ENCODE measurements at places on chromosomes 11 and 22.

DNA sequence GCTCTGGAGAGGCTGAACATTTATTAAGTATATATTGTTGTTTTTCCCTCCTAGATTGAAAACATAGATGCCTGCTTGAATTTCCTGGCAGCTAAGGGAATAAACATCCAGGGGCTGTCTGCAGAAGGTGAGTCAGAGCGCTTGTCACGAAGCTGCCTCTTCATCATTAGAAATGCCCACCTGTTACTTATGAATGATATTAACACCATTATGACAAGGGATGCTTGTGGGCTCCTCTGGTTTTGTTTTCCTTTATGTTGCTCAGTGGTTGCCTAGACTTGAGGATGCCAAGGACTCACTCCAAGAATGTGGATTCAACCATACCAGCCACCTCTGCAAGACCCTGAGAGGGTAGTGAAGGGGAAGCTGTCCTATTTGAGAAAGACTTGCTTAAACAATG lies 156.2 kb downstream of the NAV2 start:
- DNase-seq: no peak

- DNase-seq: no peak
Measured at GRCh38 chr11:38680746-38681145, 2082.7 kb upstream of the RAG2 start.

DNA sequence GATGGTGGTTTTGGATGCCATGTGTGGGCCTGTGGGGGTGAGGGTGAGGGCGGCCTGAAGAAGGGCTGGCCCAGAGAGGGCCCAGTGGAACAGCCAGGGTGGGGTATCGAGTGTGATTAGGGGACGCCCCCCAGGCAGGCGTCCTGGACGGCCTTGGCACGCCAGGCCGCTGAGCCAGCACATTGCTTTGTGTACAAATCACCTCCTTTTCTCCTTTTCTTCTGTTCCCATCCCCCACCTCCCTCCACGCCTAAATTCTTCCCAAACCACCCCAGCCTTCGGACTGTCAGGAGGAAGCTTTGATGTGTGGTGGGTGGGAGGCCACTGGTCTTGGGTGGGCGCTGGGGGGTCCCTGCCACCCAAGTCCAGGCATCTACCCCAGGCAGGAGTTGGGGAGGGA lies 7.8 kb upstream of the CD248 start:
- no peak for DNase-seq

DNA sequence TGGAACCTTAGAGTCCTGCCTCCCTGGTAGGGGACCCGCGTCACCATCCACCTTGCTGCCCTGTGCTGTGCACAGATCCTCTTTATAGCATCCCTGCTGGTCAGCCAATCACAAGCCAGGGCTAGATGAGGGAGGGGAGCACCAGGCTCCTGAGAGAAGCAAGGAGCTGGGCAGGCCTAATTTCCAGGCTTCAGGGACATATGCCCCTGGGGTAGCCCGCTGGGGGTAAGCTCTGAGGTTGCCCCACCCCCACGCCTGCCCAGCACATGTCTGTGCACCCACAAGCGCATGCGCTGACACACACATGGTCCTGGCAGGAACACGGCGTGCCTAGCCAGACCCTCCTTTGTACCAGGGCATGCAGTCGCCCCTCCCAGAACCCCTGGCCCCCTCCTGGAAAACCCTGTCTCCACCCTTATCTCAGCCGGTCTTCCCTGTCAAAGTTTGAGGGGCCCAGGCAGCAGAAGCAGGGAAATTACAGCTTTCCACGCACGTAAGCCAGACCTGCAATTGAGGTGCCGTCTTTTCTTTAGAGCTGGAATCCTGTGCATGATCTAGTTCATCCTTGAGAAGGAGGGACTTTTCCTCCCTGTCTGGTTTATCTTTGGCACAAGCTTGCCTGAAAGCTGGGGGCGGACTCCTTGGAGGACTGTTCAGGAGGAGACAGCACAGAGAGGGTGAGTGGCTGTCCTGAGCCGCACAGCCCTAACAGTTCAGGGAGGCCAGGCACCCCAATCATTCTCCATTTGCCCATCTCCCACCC lies 2.1 kb downstream of the SSTR3 start:
- no peak for DNase-seq

GRCh38 chr11:64933935-64934681 lies 1.6 kb downstream of the GPHA2 start:
- no peak for DNase-seq

DNA sequence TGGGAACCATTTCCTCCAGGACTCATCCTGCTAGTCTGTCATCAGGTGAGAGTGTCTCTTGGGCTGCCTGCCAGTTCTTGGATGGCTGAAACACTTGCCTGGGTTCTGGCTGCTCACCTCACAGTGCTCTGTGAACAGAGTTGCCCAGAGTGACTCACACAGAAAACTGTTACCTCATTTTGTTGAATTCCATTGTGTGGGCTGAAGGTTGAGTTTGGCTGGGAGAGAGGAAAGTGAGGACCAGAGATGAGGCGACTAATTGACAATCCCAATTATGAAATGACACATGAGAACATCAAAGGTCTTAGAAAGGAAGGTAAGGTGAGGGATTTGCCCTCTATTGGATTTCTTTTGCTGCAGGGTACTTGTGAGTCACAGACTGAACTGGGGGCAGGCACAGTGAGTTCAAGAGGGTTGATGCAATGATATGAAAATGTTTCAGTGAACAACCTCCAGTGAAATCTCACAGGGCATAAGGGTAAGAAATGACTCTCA lies 20.2 kb upstream of the CALCB start:
- DNase-seq: no peak

GRCh38 chr11:67387069-67387468 lies 4.7 kb upstream of the RAD9A start:
- no peak for DNase-seq

DNA sequence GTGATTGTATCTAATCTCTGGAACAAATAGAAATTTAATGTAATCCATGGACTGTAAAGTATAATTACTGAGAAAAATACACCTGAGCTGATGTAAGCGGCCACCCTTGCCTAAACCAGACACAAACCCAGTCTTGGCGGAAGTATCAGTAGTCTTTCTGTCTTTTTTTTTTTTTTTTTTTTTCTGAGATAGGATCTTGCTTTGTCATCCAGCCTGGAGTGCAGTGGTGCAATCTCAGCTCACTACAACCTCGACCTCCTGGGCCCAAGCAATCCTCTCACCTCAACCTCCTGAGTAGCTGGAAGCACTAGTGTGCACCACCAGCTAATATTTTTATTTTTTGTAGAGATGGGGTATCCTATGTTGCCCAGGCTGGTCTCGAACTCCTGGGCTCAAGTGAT lies 5.5 kb upstream of the CXCR5 start:
- no peak for DNase-seq

GRCh38 chr22:27801202-27801615 lies 347 bp downstream of the MN1 start:
- no peak for DNase-seq

- no peak for DNase-seq
Measured at GRCh38 chr11:69475141-69475865, 6.2 kb upstream of the LINC01488 start.

DNA sequence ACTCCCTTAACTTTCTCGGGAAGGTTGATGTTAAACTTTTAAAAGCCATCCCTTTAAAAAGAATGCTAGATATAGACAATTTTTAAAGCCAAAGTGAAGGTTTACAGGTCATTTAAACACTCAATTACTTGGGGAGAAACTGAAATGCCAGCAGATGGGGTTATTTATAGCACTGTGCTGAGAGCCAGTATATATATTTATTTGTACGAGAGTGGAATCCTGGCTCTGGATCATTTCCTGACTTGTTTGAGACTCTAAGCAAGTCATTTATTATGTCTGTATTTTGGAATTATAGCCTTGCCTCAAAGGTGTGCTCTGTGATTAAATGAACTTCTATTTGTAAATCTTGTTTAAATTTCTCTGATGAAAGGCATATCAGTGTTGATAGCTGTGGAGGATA lies 6.8 kb upstream of the ZBED5 start:
- DNase-seq: no peak

GRCh38 chr22:41573677-41574076 lies 12.9 kb downstream of the CSDC2 start:
- no peak for DNase-seq

DNA sequence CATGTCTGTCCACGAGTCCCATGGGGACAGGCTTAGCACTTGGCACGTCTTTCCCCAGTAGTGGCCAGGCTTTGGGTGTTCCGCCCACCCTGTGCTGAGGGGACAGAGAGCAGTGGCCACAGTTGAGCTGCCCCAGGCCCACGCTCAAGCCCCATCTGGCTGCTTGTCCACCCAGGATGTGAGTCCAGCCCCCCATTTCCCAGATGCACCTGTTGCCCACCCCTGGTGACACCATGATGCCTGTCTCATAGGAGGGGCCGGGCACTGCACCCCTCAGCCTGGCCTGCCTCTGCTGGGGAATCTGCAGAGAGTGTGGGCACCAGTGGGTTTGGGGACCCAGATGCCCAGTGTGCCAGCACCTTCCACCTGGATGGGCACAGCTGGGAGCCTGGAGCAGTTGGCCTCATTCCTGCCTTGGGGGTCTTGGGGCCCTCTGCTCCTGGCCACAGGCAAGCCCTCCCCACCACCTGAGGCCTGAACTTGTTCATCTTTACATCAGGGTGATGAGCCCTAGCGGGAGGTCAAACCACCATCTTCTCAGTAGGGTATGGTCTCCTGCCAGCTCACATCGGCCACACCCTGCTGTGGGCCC lies 5.7 kb downstream of the SIGIRR start:
- no peak for DNase-seq

GRCh38 chr11:82557274-82557673 lies 176.4 kb downstream of the FAM181B start:
- DNase-seq: no peak

DNA sequence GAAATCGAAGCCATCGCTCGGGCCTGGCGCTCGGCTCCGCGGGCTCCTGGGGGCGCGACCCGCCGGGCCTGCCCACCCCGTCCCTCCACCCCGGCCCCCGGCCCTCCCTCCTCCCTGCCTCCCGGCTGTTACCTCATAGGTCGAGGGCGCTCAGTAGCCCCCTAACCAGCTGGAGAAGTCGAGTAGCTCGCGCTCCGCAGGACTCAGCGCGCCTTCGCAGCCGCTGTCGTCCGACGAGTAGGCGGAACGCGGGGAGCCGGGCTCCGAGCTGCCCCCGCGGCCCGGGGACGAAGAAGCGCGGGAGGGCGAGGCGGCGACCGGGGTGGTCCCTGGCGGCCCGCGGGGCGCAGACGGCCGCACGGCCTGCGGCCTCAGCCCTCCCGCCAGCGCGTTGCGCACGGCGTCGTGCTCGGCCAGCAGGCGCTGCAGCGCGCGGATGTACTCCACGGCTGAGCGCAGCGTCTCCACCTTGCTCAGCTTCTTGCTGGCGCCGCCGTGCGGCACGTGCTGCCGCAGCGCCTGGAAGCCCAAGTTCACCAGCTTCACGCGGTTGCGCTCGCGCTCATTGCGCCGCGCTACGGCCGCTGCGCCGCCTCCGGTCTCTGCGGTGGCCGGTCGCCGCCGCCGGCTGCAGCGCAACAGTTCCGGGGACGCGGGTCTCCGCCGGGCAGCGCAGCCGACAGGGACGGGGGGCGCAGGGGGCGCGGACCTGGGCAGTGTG lies 627 bp downstream of the ASCL2 start:
- peak; percentile 47 for DNase-seq

GRCh38 chr11:130897262-130898182 lies 18.8 kb downstream of the SNX19 start:
- no peak for DNase-seq

- no peak for DNase-seq
Measured at GRCh38 chr11:116409238-116409637, 363.5 kb downstream of the BUD13 start.

DNA sequence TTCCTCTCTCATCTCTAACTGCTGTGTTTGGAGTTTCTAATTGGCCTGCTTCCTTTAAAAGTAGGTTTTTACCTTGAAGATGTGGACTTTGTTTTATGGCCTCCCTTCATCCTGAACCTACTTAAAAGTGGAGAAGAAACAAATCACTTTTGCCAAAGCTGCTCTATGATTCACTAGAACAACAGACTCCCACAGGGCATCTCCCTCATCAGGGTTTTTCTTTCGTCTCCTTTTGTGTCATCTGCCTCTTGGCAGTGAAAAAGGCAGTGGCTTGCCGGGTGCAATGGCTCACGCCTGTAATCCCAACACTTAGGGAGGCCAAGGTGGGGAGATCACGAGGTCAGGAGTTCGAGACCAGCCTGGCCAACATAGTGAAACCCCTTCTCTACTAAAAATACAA lies 186.6 kb upstream of the MTNR1B start:
- DNase-seq: no peak

DNA sequence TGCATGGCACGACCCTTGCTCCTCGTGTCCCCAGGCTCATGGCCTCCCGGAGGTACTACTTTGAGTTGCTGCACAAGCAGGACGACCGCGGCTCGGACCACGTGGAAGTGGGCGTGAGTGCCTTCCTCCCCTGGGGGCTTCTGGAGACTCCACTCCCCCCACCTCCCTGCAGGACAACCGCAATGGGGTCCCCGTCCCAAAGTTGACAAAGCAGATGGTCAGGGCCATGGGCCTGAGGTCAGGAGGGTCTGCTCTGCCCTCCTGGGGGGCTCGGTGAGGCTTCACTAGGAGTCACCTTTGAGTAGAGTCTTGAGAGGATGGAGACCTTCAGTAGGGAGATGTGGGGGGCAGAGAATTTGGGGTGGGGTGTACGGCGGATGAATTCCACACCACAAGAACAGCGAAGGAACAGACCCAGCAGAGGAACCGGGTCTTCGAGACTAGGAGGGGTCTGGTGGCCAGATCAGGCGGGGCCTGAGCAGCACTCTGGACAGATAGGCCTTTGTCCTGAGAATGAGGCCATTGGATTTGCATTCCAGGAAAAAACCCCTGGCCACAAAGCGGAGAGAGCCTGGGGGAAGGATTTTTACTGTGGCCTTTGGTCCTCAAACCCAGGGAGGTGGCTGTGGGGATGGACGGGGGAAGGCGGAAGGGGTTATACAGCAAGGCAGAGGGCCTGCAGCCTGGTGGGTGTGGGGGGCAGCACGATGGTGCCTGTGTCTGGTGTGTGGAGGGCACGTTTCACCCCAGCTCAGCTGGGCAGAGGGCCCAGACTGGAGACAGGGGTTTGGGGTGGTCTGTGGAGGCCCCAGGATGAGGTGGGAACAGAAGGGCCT lies 4.6 kb downstream of the B4GALNT4 start:
- DNase-seq: no peak

DNA sequence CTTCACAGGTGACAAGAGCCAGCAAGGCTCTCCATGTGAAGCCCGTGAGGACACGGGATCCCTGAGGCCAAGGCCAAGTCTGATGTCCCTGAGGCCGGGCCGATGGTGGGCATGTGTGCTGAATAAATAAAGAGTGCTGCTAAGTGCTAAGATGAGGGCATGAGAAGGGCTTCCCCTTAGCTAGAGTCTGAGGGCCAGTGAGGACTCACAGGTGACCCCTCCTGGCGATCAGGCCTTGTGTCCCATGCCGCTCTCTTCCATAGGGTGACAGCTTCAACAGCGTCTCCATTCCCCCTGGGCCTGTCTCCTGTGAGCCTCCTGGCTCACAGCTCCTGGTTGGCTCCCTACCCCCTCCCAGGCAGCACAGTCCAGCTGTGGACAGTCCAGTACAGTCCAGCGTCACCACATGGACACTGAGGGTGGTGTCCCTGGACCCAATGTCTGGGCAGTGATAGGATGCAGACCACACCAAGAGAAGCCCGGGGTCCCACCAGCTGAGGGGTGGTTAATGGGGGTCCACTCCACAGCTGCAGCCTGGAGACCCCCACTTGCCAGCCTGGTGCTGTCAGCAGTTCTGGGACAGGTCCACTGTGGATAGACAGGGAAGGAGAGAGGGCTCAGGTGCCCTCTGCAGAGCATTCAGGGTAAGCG lies 1033.2 kb downstream of the TBC1D22A start:
- peak; percentile 8 for DNase-seq

- no peak for DNase-seq
Measured at GRCh38 chr22:35905894-35906293, 122.7 kb downstream of the RBFOX2 start.
